Stimulated activated CD8-positive, alpha-beta memory T cell treated with anti-CD3 and anti-CD28 coated beads, Interleukin-7, amount 100 ng/mL, for 24 hours (primary cell): ENCODE measurements at places on chromosomes 2 and 18.

GRCh38 chr2:110804915-110805314 lies 72.5 kb downstream of the ACOXL start:
- peak; percentile 26 for DNase-seq

DNA sequence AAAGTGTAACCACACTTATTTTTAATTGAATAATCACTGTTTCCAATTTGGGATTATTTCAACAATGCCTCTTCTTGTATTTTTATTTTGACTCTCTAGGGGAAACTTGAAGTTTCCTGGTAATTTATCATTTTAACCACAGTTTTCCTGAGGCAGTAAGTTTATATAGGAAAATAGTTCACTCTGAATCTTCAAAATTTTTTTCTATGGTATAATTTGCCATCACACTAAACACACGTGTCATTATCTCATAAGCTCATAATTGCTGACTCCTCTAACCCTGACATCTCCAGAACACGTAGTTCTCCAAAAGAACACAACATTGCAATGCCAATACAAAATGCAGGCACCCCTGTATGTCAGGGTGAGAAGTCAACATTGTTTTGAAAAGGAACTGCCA lies 102.2 kb upstream of the FZD7 start:
- DNase-seq: no peak

DNA sequence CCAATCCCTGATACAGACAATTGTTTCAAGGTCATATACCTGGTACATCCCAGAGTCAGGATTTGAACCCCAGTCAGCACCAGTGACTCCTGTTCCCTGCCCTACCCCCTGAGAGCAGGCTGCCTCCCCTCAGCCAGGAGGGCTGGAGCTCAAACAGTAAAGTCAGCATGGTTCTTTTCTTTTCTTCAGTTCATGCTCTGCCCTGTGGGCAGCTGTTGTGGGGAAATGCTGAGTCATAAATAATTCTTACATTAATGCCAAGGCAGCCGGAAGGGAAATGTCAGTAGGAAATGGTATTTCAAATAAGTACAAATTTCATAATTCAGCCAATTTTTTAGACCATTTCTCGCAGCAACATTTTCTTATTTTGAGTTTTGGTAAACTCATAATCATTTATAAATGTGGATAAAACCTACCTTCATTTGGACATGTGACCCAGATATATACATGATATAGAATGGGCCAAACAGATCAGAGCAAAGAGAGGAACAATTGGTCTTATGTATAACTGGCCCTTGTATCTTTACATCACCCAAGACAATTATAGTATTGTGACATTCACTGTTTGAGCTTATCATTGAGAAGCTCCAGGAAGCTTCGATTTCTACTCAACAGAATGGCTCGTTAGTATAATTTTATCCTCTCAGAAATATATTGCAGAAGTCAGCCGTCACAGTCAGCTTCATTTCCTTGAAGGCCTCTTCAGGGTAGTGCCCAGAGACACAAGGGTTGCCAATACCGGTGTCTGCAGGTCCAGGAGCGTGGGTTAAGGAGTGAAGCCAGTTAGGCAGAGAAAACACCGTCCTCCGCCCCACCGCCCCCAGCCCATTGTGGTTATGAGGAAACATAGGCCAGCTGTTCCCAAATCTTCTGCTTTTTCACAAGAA lies 28.0 kb upstream of the SCYGR1 start:
- no peak for DNase-seq

- DNase-seq: no peak
Observed at GRCh38 chr2:10193851-10194820, 71.6 kb downstream of the RRM2 start.

GRCh38 chr18:75418293-75419005 lies 9.1 kb downstream of the SMIM21 start:
- DNase-seq: no peak

GRCh38 chr2:136205615-136206014 lies 87.7 kb upstream of the CXCR4 start:
- no peak for DNase-seq

DNA sequence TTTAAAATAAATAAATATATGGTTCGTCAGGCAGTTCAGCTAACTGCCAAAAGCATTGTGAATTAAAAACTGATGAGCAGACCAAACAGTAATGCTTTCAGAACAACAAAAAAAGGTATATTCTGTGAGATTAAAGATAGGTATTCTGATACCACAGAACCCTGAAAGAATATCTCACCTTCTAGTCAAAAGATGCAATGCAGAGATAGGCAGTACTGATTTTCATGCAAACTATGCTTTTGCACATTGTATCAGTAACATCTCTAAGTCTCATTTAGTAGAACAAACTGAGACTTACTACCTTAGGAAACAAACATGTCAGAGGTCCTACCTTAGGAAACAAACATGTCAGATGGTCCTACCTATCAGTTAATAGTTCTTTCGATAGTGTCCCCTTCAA lies 32.4 kb downstream of the CUL3 start:
- DNase-seq: no peak

- no peak for DNase-seq
Observed at GRCh38 chr18:73933685-73934084, 213.9 kb downstream of the FBXO15 start.

DNA sequence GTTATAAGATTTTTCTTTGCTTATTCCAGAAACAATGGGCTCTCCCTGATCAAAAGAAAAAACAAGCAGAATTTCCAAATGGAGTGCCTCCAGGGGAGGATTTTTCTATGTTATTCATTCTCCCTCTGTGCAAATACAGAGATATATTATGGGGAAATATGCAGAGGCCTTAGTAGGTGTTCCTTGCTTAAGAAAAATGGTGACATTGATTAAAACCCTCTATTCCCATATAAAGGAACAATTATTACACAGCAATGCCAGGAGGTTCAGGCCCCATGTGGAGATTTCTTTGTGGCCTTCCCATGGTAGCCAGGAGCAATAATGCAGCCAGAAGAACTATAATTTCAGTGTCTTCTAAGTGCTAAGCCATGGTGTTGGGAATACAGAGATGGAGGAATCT lies 255.9 kb upstream of the CXCR4 start:
- DNase-seq: no peak

- no peak for DNase-seq
Observed at GRCh38 chr2:110114831-110115255, 779 bp downstream of the MALL start.

- DNase-seq: no peak
Observed at GRCh38 chr2:17506736-17507616, 11.3 kb downstream of the RAD51AP2 start.

DNA sequence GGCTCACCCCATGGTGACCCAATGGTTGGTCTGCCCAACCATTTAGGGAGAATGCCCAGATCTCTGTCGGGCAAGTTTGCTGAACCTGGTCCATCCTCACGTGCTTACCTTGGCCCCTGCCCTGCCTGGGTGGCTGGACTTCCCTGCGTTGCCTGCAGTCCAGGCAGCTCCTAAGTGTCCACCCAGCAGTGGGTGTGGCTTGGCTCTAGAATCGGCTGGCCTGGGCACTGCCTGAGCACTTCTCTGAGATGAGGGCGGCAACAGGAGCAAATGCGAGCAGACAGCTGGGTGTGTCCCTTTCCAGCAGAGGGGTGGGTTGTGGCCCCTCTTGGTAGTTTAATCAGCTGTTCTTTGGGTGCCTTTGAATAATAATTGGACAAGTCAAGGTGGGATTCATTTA lies 11.3 kb downstream of the PCARE start:
- no peak for DNase-seq

GRCh38 chr18:73774811-73775509 lies 372.7 kb downstream of the FBXO15 start:
- no peak for DNase-seq

GRCh38 chr2:9596621-9597311 lies 34.0 kb downstream of the YWHAQ start:
- no peak for DNase-seq

- no peak for DNase-seq
Observed at GRCh38 chr2:69774984-69775982, 33.3 kb downstream of the ANXA4 start.

- no peak for DNase-seq
Observed at GRCh38 chr2:1460851-1461418, 47.7 kb downstream of the TPO start.

DNA sequence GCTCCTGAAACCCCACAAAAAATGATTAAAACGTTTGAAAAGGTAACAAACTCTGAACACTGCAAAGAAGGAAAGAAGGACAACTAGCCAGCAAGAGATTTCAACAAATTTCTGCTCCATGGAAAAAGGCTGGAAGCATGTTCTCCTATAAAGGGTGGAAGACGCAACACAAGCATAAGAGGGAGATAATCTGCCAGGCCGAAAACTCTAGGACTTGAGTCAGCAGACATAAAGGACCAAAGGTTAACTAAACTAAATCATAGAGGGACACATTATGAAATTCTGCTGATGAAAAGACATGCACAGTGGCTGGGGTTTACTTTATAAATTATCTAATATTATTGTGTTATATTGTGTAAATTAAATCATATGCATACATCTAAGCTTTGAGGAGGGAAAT lies 6.8 kb downstream of the NPHP1 start:
- no peak for DNase-seq

- DNase-seq: no peak
Observed at GRCh38 chr18:60232541-60232940, 140.0 kb downstream of the MC4R start.

DNA sequence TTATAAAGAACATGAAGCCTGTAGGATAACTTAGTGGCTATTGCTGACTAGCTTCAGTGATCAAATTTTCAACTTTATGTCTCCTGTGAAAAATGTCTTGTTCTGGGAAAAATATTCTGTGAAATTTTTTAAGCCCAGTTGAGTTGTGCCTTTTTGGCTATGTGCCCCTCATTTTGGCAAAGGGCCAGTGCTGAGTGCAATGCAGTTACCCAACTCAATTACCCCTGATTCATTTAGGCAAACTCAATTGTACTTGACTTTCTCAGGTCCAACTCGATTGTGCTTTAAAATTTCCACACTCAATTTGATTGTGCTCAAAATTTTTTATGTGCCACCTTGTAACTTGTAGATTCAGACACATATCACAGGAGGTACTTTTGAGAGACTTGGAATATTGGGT lies 548.8 kb upstream of the NRP2 start:
- DNase-seq: no peak

DNA sequence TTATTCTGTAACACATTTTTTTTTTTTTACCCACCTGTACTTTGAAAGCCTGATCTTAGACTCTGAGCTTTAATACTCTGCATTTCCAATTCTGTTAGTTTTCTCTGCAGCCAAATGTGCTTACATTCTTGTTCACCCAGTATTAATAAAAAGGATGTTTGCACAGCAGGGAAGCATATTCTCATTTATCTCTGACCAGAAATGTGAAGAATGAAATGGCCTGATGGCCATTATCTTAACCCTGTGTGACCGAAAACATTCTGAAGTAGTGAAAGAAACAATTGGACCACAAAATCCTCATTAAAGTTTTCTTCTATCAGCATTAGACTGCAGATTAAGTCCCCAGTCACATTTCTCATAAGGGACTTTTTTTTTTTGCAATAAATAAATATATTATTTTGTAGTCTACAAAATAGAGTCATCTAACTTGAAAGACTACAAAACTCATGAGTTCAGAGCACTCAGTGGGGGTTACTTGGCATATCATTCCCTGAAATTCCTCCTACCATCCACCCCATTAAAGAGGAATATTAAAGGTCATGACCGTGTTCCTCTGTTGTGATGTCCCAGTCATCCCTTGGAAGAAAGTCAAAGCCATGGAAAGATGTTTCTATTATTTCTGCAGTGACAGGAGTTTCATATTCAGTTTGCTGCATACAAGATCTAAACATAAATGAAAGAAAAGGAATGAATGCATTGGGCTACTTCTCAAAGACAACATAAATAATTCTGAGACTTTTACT lies 364.4 kb downstream of the RND3 start:
- no peak for DNase-seq

GRCh38 chr2:25548601-25549000 lies 124.8 kb downstream of the DTNB start:
- DNase-seq: no peak

DNA sequence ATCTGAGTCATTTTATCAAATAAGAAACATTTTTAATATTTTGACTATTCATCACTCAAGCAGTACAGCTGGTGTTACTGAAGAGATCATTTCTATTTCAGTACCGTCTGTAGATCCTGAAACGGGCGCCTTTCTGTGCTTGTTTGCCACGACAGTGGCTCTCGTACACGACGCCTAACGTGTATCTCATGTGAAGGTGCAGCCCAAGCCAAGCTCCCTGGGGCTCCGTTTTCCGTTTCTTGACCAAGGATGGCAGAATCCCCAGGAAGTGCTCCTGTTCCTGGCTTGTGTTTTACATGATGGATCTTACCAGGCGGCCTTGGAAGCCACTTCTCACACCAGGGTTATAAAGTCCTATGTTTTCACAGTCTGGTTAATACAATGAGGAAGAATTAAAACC lies 320.6 kb downstream of the GBX2 start:
- DNase-seq: no peak

DNA sequence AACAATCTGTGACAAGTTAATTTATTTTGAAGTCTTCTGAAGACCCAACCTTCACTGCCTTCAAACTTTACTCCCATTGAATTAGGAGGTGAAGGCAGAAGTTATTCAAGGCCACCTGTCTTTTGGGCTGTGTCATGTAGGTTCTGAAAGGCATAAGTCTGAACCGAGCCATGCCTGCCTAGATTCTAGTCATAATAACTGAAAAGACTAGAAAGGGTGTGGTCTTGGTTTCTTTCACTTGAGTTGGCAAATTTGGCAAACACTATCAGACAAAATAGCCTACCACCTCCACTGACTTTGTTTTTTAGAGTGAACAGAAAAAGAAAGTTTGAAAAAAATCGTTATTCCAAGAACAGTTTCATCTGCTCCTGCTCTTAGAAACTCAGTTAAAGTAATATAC lies 38.4 kb downstream of the PPM1B start:
- no peak for DNase-seq

GRCh38 chr2:39693245-39693644 lies 27.5 kb downstream of the TMEM178A start:
- no peak for DNase-seq

DNA sequence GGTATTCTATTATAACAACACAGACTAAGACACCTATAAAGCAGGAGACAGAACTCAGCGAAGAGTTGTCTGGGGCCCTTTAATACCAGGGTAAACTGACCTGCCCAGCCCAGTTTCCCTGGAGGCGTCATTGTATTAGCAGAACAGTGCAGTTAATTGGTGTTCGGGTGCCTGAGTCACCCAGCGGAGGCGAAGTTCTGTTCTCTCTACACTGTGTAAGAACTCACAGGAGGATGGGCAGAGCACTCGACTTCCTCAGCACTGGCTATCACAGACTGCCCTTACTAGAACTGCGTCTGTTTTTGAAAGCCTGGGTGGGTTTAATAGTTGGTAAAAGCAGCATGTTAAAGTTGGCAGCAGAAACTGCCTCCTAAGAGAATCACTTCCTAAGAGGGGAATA lies 106.5 kb upstream of the ATP8B1 start:
- DNase-seq: no peak

DNA sequence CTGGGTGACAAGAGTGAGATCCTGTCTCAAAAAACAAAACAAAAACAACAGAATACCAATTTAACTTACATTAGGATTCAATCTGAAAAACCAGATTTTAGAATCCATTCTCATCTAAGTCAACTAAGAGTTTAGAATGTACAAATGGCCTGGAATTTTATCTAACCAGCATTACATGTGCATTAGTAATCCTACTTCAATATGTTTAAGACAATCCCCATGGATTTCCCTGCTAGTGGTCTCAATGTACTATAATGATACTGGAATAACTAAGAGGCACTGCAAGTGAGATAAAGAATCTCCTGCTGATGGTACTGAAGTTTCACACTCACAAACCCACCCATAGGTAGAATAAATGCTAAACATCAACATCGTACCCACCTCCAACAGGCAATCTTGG lies 53.9 kb upstream of the DNER start:
- DNase-seq: no peak

- no peak for DNase-seq
Observed at GRCh38 chr2:200121931-200122330, 166.5 kb downstream of the MAIP1 start.

GRCh38 chr2:177551989-177552421 lies 159.4 kb downstream of the AGPS start:
- no peak for DNase-seq
